ENCODE measurements at places on chromosomes 1 and 21. TPM values are rescaled to one million over a fixed set of nuclear protein-coding genes. Genes with fewer than 3 reads are reported as not detected.

- no peak for DNase-seq
Measured at GRCh38 chr21:33364830-33365229, 38.4 kb upstream of the IFNGR2 start.

DNA sequence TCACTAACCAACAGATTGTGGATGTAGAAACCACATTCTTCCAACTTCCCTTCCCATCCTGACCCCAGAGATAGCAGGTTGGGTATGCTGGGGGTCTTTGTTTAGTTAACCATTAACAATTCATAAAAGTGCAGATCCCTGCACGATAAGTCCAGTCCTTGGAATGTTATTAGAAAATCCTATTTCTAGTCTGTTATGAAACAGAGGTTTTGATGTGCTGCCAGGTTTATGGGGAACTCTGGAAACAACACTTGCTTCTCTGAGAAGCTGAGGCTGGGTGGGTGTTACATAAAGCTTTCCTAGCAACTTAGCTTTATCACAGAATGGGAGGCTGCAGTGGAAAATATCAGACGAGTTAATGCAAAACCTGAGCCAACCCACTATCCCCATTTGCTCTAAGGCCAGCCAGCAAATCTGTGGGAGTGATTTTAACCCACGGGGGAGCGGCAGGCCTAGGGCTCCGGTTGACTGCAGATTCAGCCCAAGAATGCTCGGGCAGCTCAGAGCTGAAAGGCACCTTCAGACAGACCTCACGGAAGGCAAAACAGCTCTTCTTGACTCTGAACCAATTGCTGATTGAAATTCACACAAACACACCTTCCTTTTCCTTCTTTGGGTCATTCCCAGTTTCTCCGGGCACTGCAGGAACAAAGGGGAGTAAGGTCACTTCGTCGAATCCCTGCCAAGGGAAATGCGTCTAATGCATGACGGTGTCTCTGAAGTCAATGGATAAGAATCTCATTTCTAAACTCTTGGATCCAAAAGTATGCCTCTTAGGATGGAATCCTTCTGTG lies 111.7 kb upstream of the IRF2BP2 start:
- DNase-seq: peak; percentile 87

- DNase-seq: no peak
Measured at GRCh38 chr1:156346636-156347035, 8.3 kb downstream of the TSACC start.

DNA sequence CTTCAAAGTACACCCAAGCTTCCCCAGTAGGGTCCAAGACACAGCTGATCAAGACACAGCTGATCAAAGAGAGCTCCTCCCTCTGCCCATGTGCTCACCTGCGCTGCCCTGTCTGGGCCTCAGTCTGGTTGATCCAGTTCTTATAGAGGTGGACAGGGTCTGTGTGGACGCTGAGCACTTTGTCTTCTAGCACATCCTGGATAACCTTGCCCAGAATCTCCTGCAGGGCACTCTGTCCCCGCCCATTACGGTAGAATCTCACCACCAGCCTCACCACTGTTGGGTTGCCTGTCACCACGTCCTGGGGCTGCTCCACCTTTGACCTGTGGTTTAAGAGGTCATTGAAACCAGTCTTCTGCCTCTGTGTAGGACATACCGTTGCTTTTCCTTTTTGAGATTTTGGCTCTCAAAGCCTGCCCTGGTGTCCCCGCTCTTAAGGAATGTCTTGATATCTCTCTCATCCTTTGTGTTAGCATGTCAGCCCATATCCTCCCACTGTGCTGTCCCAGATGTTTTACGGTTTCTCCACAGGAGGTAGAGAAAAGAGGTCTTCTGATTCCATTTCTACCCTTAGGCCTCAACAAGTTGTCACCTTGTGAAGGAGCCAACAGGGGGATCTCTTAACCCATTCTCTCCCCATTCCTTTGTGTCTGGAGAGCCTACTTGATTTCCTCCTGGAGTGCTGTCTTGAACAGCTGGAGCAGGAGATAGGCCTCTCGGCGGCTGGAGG lies 33.5 kb downstream of the IQGAP3 start:
- DNase-seq: no peak

DNA sequence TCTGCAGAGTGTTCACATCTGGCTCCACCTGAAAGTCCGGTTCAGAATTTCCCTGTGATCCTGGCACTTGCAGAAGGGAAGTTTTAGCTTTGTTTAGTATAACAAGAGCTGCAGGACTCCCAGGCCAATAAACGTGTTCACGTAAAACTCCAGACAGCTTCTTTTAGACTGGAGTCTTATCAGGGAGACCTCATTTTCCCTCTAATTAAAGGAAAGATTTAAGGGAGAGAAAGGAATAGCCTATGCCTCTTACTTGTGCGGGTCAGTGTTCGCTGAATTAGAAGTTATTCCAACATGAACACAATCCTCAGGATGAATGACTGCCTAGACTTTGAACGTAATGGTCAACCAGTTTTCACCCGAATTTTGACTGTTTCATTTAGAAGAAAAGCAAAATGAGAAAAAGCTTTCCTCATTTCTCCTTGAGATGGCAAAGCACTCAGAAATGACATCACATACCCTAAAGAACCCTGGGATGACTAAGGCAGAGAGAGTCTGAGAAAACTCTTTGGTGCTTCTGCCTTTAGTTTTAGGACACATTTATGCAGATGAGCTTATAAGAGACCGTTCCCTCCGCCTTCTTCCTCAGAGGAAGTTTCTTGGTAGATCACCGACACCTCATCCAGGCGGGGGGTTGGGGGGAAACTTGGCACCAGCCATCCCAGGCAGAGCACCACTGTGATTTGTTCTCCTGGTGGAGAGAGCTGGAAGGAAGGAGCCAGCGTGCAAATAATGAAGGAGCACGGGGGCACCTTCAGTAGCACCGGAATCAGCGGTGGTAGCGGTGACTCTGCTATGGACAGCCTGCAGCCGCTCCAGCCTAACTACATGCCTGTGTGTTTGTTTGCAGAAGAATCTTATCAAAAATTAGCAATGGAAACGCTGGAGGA lies 202.1 kb upstream of the SGIP1 start:
- peak; percentile 80 for DNase-seq

- DNase-seq: no peak
Measured at GRCh38 chr1:1430992-1431844, 4.3 kb upstream of the VWA1 start.

DNA sequence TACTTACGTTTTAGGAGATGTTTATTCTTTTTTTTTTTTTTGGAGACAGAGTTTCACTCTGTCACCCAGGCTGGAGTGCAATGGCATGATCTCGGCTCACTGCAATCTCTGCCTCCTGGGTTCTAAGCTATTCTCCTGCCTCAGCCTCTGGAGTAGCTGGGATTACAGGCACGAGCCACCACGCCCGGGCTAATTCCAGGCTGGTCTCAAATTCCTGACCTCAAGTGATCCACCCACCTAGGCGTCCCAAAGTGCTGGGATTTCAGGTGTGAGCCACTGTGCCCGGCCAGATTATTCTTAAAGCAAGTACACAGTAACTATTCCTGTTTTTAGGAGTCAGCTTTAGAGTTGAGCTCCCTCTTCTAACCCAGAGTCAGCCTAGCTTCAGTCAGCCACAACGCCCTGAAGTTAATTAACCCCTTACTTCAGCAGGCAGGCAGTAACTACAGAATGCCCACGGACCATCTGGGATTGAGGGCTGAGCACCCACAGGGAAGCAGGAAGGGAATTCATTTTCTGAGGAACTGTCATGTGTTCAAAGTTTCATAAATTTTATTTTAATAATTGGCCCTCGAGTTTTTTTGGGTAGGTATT lies 5.3 kb upstream of the ID3 start:
- DNase-seq: peak; percentile 35

DNA sequence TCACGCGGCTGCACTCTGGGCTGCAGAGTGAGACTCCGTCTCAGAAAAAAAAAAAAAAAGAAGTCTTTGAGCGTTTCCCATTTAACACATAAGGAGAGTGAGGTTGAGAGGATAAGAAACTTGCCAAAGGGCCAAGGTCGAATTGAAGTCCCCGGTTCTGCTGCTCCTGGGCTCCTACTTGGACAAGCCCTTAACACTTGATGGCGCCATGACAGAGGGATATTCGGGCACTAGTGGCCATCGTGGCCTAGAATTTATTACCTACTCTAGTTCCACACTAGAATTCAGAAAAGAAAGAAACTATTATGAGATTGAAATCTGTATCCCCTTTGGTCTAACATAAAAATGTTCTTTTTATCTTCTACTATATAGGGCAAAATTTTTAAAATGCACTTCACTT lies 65.7 kb upstream of the NEK2 start:
- peak; percentile 34 for DNase-seq

GRCh38 chr1:209094384-209094783 lies 489.1 kb upstream of the CAMK1G start:
- no peak for DNase-seq

The RIPPLY3 gene
- 0.64 TPM for total RNA-seq

DNA sequence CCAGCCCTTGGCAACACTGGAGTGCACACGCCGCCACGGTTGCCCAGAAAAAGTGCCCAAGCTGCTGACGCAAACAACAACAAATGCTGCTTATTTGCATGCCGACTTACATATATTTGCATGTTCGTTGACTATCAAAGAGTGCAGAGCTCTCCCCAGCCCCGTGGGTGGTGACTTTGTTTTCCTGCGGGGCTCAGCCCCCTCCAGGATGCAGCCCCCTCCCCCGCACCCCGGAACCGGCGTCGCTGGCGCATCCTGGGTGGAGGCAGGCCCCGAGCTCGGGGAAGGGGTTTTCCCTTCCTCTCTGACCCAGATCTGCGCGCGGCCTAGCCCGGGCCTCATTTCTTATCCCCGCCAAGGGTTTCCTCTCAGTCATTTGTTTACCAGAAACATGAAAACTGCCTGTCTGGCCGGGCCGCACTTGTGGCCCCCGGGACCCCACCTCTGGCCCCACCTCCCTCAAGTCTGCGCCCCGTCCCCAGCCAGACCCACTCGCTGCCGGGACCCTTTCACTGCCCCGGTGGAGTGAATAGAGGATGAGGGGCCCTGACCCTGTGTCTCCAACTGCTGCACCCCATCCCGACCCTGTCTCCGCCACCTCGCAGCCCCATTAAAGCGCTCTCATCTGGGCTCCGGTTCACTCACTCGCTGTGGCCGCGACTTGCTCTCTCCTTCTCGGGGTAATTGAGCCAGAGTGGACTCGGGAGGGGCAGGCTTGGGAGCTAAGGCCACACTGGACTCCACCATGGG lies 5.5 kb downstream of the TNFRSF25 start:
- no peak for DNase-seq

DNA sequence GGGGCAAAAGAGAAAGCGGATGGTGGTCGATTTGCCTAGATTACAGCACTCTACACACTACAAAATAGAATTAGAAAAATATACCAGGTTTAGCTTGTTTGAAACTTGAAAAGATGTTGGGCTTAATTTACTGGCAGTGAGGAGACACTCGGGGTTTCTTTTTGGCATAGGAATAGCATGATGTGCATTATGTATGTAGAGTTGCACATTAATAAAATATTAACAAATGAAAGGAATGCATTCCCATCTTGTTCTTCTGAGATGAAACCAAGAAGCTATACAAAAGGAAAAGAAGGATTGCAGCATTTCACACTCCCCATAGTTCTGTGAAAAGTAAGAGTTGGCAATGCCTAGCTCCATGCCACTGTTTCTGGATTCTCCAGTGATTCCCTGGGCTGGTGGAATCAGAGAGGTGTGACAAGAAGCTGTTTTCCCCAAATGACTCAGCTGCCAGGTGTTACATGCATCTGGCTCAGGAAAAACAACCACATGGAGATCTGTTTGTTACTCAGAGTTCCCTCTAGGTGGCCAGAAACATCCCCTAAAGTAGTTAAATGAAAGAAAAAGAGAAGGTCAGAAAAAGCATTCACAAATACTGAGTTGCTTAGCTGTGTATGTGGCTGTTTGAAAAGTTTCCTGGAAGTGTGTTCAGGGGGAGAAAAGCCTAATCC lies 115.6 kb downstream of the UCK2 start:
- no peak for DNase-seq

DNA sequence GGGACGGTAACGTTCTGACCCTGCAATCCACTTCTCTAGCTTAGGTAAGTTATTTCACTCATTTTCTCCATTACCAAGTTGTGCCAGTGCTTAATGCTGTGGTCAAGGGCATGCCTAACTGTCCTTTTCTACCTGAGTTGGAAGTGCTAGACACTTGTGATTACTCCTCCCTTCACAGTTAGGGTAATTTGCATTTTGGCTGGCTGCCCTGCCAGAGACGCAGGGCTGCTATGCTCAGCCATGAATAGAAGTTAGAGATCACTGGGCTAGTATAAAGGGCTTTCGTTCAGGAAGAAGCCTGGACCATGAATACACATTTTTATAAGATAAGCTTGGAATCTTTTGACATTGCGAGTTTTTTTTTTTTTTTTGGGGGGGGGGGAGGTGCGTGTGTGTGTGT lies 633.2 kb upstream of the NEGR1 start:
- no peak for DNase-seq

GRCh38 chr1:218847089-218847768 lies 326.4 kb upstream of the LYPLAL1 start:
- DNase-seq: no peak

The PARS2 gene
- total RNA-seq: 10.3 TPM

- no peak for DNase-seq
Measured at GRCh38 chr1:226868726-226869125, 1.7 kb upstream of the PSEN2 start.

DNA sequence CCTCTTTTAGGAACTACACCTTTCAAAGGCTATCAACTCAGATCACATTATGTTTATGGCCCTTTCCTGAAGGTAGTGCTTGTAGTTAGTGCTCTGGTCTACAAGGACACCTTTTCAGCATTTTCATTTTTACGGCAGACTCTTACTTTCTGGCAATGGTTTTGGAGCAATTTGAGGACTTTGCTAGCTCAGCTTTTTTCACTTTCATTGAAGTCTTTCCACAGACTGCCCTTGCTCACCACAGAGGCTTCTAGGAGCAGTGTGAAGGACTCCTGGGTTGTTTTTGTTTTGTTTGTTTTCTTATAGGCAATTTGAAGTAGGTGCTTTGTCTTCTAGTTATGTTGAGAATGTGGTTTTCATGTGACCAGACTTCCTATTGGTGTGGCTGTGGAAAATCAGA lies 43.1 kb downstream of the CD55 start:
- DNase-seq: no peak

The RGS8 gene
- not detected for total RNA-seq

The CSRP1 gene
- 565 TPM for total RNA-seq

DNA sequence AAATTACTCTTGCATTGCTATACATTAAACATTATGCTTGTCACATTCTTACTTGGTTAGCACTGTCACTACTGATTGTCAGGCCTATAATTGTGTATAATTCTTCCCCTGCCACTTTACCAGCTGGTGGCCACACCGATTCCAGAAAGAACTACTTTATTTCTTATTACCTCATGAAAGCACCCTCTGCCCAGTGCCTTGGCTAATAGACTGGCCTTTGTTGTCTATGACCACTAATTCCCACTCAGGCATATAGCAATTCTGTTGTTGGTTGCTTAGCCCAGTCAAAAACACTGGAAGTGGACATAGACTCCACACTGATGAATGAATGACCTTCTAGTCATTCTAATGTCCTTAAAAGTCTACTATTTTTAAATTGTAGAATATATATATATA lies 35.6 kb downstream of the MRPL39 start:
- DNase-seq: peak; percentile 29

Data from M059J (cell line).